ENCODE measurements at places on chromosomes 3 and 15. TPM values are rescaled to one million over a fixed set of nuclear protein-coding genes. Genes with fewer than 3 reads are reported as not detected.
A peak's percentile ranks its signal among the peaks of the same experiment; 100 is the strongest.

GRCh38 chr3:171776839-171777583 is 33.3 kb downstream of the PLD1 start:
- DNase-seq = no peak

DNA sequence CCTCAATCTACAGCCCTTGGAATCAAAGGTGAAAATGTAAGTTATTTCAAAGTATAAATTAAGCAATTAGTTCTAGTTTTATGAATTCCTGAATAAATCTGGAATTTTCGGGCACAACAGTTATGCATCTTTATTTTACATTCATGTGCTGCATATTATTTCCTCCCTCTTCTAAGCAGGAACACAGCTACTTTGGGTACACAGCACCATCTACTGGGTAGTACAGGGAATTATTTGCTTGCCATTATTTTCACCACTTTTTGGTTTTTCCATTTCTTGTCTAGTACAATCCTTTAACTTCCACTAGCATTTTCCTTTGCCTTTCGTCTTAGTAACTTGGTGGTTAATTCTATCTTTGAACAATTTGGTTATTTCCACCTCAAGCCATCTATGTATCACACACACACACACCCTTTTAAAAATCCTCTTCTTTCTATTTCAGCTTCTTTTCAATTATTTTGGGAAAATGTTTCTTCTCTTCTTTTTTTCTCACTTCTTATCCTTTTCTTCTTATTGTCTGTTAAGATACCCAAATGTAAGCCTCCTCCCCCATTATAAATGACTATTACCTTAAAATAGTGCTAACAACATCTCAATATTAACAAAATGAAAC is 451.0 kb downstream of the MFSD1 start:
- DNase-seq = peak; percentile 8

The ST3GAL6 gene
- 17.9 TPM for total RNA-seq

The SLCO2A1 gene
- 0.33 TPM for total RNA-seq

The ZNF80 gene
- total RNA-seq = not detected

The ATP13A4 gene
- total RNA-seq = 0.30 TPM

DNA sequence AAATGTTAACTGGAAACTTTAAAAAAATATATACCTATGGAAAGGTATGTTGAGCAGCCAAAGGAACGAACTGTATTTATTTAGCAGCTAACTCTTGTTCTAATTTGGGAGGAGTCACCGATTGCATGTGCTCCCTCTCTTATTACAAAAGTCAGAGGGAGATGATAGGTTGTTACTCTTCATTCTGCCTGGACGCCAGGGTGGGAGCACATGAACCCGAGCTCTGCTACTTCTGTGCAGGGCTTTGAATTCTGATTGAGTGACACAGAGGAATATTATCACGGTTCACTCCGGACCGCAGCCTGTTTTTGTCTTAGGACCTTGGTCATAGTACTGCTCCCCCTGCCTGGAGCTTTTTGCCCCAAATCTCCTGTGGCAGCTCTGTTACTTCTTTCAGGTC is 36.9 kb upstream of the LRIG1 start:
- no peak for DNase-seq

GRCh38 chr3:30199855-30200254 is 406.5 kb upstream of the TGFBR2 start:
- DNase-seq = no peak

The NMD3 gene
- total RNA-seq = 42.0 TPM

- DNase-seq = no peak
These were observed 421.7 kb downstream of the MCTP2 start for GRCh38 chr15:94653071-94653470.

DNA sequence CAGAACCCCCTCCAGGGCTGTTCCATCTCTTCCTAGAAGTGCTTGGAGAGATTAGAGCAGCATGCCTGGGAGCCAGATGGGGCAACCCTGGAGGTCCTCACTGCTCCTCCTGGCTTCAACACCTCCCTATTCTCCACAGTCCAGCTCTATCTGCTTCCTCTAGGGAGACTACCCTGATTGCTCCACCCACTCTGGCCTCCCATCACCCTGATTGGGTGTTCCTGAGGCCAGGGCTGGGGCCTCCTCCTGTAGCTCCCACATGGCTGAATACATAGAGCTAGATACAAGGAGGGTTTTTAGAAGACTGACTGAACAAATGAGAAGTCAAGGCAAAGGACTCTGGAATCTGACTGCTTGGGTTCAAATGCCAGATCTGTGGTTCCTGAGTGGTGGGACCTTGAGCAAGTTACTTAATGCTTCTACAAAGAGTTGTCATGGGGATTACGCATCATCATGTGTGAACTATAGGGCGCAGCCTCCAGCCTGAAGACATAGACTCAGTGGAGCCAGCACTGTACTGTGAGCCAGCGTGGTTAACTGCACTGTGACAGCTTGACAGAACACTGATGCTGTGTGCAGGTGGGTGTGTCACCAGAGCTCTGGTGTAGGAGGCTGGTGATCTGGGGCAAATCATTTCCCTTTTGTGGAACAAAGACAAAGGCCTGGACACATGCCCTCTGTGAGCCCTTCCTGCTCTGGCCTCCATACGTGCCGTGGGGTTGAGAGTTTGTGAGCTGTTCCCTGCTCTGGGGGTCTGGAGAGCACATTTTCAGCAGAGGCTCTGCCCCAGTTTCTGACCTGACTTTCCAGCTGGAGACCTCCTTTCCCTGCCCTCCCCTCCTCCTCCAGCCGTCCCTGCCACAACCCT is 74.8 kb downstream of the SCN5A start:
- no peak for DNase-seq

GRCh38 chr15:75052972-75053747 is 29.8 kb downstream of the PPCDC start:
- DNase-seq = no peak

The DNAJC17 gene
- 39.3 TPM for total RNA-seq

DNA sequence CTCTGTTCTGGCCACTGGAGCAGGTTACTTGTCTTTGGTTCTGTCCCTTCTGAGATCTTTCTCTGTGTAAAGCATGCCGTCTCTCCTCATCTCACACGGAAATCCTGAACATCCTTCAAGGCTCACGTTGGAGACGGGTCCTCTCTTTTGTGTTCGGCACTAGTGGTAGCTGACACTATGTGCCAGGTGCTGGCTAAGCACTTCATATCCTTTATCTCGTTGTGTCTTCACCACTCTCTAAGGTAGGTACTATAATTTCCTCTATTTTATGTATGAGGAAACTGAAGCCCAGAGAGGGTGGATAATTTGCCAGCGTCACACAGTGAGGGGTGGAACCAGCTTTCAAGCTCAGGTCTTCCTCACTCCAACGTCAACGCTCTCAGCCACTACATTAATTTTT is 1.2 kb downstream of the IFT122 start:
- no peak for DNase-seq

The MLF1 gene
- total RNA-seq = 21.0 TPM

The QTRT2 gene
- total RNA-seq = 40.2 TPM

The A4GNT gene
- not detected for total RNA-seq

DNA sequence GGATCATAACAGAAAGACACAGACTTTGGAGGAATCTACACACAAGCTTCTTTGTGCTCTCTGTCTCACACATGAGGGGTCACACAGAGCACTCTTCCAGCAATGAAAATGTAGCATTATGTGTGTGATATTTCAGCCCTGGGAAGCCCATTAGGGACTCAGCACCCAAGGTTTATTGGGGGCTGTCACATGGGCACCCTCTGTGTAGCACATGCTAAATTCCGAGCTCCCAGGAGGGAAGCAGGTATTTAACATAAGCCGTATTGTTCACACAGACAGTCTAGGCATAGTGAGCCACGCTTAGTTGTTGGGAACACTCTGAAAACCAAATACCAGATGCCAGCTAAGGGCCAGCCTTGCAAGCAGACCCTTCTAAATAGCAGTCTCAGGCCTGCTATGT is 261.6 kb upstream of the MANF start:
- no peak for DNase-seq

All from neural crest cell (in vitro differentiated cells).